ENCODE measurements at places on chromosomes 4 and X.

DNA sequence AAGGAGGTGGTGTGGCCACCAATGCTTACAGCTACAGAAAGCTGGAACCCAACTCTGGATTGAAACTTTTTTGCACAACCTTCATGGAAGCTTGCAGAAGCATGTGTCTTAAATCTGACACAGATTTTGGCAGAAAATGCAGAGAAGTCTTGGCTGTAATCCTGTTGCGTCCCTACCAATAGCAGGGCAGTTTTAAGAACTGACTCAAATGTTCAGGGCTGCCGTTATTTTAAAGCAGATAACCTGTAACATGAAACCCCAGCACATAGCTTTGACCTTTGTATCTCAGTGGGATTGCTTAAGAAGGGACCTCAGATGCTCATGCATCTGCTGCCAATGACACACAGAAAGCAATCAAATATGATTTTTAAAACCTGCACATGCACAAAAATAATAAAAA is at the start of gene VEGFD:
Gene VEGFD (minus strand): TSS at position 110 of the 400 bp plus-strand sequence. CDS start 467 bp downstream, outside the sequence.
- no peak for DNase-seq

GRCh38 chrX:2549876-2550275 is 49.1 kb upstream of the DHRSX start:
- no peak for DNase-seq

- DNase-seq = no peak
Measured at GRCh38 chrX:45849261-45849862, 648.7 kb upstream of the DIPK2B start.

DNA sequence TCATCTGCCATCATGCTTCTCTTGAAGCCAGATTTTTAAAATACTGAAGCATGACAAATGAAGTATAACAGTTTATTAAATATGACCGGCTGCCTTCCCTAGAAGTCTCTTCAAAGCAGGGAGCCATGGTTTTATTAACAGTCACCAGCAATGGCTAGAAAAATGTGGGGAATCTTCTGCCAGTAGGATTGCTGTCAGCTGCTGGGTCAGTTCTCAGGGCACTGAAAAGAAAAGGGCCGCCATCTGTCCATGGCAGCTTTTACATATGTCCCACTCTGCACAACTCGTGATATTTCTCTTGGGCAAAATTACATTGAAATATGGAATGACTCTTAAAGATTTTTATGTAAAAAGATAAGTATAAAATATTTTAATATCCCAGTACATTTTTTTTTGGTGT is 2.8 kb downstream of the CCNG2 start:
- DNase-seq = no peak

DNA sequence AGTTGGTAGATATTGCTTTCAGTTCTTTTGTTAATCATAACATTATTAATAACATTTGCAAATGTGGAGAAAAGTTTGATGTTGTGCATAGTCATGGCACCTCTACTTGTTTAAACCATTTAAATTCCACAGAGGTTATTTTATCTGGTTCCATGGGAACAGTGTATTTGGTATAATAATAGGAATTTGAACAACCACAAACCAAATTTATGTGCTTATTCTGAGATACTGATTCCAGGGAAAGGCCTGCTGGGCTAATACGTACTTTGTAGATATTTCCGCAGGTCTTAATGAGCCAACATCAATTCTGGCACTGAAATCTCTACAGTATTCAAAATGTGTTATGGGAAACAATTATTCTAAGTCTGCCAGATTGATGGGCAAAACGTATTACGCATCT is 319.0 kb downstream of the DKK2 start:
- DNase-seq = no peak

Data from hypothalamus (tissue), 51 donors.